ENCODE measurements at places on chromosomes 11 and 22. TPM values are rescaled to one million over a fixed set of nuclear protein-coding genes. Genes with fewer than 3 reads are reported as not detected.

APOBEC3B gene
- total RNA-seq = 4.0 TPM

SMTNL1 gene
- 0.26 TPM for total RNA-seq

IFITM10 gene
- total RNA-seq = 0.80 TPM

BTBD18 gene
- total RNA-seq = not detected

PKP3 gene
- 21.4 TPM for total RNA-seq

SLC5A4 gene
- 0.09 TPM for total RNA-seq

RRP7A gene
- 72.9 TPM for total RNA-seq

GRCh38 chr22:21694795-21695429, 29.1 kb downstream of the PPIL2 start:
- DNase-seq = no peak
- H3K4me1 ChIP-seq = no peaks in the 10 kb centered on the region
- peaks cover 17% of the 10 kb centered on the region for H3K36me3 ChIP-seq
- no peaks in the 10 kb centered on the region for H3K27me3 ChIP-seq
- H3K27ac ChIP-seq = no peak overlapping the region

DNA sequence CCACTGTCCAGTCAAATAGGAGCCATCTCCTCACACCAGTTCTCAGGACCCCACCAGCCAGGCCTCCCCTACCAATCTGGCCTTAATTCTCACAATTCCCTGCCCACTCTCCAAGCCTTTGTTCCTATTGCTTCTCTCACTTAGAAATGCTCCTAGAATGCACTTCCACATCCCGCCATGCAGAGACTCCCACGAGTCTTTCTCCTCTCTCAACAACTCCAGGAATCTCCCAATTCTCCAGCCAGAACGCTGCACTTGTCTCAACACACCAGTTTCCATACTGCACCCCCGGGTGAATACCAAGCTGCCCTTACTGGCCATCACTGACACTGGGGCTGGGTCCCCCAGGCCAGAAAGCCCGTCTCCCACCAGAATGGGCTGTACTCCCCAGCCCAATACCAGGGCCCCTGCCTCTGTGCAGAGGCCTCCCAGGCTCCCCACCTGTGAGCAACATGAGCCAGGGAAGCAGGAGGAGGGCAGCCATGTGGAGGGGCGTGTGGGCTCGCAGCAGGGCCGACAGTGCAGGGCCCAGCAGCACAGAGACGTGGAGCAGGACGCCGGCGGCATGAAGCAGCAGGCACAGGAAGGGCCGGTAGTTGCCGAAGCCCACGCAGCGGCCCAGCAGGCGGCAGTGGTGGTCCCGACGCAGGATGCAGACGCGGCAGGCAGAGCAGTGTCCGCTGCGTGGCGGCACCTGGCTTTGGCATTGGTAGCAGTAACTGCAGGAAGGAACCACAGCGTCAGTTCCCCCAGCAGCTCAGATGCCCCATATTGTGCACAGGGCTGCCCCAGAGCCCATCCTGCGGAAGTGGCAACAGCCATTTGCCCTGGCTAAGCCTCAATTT, 2.4 kb downstream of the ZDHHC24 start:
- H3K4me3 ChIP-seq = no peak overlapping the region
- no peaks in the 10 kb centered on the region for H3K36me3 ChIP-seq
- DNase-seq = peak; percentile 49
- H3K4me1 ChIP-seq = peaks cover 36% of the 10 kb centered on the region
- 0 out of 2 replicates have a peak overlapping the region, but pooled peaks have one; percentile 38 for H3K27ac ChIP-seq
- no peaks in the 10 kb centered on the region for H3K27me3 ChIP-seq

DNA sequence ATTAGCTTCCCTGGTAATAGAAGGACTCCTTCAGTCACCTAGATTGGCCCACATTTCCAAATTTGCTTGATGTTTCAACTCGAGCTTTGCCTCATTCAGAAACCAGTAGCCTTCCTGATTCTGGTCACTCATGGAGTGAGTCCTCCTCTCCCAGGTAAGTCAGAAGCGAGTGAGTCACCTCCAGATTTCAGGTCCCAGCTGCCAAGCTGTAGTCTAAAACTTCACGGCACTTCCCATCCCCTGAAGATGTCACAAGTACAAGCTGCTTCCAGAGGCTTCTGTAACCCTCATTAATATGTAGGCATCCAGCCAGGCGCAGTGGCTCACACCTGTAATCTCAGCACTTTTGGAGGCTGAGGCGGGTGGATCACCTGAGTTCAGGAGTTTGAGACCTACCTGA, 23.5 kb downstream of the ARHGAP8 start:
- H3K4me1 ChIP-seq = peaks cover 17% of the 10 kb centered on the region
- H3K4me3 ChIP-seq = no peak overlapping the region
- peak overlapping the region; percentile 63 for H3K27ac ChIP-seq
- no peaks in the 10 kb centered on the region for H3K27me3 ChIP-seq

- H3K4me3 ChIP-seq = no peak overlapping the region
- no peaks in the 10 kb centered on the region for H3K4me1 ChIP-seq
- H3K27ac ChIP-seq = no peak overlapping the region
- DNase-seq = no peak
Measured at GRCh38 chr11:129090056-129090455, 102.1 kb downstream of the ARHGAP32 start.

DNA sequence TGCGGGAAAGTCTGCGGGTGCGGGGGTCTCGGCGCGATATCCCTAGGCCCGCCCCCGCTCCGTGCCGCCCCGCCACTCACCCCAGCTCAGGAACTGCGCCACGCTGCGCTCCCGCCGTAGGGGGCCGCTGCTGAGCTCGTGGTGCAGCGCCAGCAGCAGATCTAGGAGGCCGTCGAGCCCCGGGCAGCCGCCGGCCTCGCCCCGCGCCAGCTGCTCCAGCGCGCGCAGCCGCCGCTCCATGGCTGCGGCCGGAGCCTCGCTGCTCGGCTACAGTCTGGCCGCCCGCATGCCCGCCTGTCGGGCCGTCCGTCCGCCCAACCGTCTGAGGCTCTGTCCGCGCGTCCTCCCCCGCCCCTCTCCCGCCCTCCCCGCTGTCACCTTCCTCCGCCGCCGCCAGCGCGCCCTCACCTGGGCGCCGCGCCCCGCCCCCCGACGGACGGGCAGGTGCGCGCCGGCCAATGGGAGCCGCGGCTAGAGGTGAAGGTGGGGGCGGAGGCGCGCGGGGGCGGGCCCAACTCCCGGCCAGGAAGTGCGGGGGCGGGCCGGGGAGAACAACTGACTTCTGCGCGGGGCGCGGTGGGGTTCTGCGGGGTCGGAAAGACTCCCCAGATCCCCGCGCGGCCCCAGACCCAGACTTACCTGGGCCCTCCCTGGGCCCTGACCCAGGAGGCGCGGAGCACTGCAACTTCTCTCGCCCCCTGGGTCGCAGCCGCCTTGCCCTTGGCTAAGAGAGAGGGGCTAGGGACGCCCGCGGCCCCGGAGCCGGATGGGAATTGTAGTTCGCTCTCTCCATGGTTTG, at the start of gene CDC42BPG:
Gene CDC42BPG, minus strand, starts transcription at position 324 of the 799 bp plus-strand sequence. Its CDS starts 84 bp downstream, at position 240.
- no peaks in the 10 kb centered on the region for H3K27me3 ChIP-seq
- peaks cover 40% of the 10 kb centered on the region for H3K4me1 ChIP-seq
- DNase-seq = peak; percentile 89
- H3K27ac ChIP-seq = peak within 1 kb of the TSS; percentile 91
- peak within 1 kb of the TSS; percentile 93 for H3K4me3 ChIP-seq

GRCh38 chr11:134533511-134533910, 121.5 kb upstream of the B3GAT1 start:
- H3K4me3 ChIP-seq = no peak overlapping the region
- no peak for DNase-seq
- H3K4me1 ChIP-seq = peaks cover 17% of the 10 kb centered on the region
- no peak overlapping the region for H3K27ac ChIP-seq
- no peaks in the 10 kb centered on the region for H3K36me3 ChIP-seq

- DNase-seq = no peak
- H3K27ac ChIP-seq = no peak overlapping the region
- no peak overlapping the region for H3K4me3 ChIP-seq
- peaks cover 28% of the 10 kb centered on the region for H3K27me3 ChIP-seq
Measured at GRCh38 chr11:66032957-66033735, 6.9 kb upstream of the CATSPER1 start.

DNA sequence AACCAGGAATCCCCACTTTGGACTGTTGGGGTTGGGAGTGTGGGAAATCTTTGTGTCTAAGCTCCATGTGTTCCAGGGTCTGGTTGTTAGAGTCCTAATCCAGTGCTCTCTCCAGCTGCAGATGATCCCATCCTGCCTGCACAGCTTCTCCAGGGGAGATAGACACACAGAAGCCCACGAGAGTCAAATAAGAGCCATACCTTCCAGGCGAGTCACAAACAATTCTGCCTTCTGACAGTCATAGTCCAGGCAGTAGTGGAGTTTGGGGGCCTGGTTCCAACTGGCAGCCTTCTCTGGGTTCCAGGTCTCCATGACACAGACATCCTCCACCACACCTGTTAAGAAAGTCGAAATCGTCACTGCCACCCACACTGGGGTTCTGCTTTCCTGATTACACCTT, 32.1 kb downstream of the SYT13 start:
- H3K4me3 ChIP-seq = no peak overlapping the region
- 0 out of 2 replicates have a peak, but pooled peaks cover 3% of the 10 kb centered on the region for H3K4me1 ChIP-seq
- H3K36me3 ChIP-seq = no peaks in the 10 kb centered on the region
- no peaks in the 10 kb centered on the region for H3K27me3 ChIP-seq
- no peak for DNase-seq

DNA sequence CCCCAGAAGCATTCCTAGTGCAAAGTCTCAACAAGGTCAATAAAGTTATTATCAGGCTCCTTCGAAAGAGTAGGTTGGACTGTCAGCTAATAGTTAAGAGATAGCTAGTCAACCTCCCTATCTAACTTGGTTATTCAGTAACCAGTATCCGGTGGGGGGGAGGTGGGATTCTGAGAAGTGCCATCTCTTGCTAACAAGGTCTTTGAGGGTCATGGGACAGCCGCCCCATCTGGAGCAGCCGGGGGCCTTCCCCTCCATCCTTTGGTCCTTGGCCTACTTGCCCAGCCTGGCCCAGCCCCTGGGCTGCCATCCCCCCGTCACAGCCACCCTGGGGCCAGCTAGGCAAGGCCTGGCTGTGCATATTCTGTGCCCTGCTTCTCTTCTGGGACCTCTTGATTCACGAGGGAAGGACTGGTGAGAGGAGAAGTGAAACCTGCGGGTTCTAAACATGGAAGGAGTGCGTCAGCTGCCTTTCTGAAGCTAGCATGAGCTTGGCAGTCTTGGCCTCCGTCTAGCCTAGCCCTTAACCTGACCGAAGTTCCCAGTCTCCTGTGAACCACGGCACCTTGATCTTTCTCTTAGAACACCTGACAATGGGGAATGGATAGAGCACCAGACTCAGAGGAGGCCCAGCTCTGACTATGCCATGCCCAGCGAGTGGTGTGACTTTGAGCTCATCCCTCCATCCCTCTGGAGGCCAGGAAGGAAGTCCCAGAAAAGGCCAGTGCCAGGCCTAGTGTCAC, 9.3 kb downstream of the SLC37A2 start:
- no peaks in the 10 kb centered on the region for H3K27me3 ChIP-seq
- peaks cover 16% of the 10 kb centered on the region for H3K4me1 ChIP-seq
- H3K27ac ChIP-seq = no peak overlapping the region
- H3K4me3 ChIP-seq = no peak overlapping the region
- no peak for DNase-seq
- no peaks in the 10 kb centered on the region for H3K36me3 ChIP-seq

GRCh38 chr11:75262436-75262835, 21.9 kb downstream of the TPBGL start:
- no peak overlapping the region for H3K27ac ChIP-seq
- DNase-seq = no peak
- no peak overlapping the region for H3K4me3 ChIP-seq
- peaks cover 9% of the 10 kb centered on the region for H3K36me3 ChIP-seq

DNA sequence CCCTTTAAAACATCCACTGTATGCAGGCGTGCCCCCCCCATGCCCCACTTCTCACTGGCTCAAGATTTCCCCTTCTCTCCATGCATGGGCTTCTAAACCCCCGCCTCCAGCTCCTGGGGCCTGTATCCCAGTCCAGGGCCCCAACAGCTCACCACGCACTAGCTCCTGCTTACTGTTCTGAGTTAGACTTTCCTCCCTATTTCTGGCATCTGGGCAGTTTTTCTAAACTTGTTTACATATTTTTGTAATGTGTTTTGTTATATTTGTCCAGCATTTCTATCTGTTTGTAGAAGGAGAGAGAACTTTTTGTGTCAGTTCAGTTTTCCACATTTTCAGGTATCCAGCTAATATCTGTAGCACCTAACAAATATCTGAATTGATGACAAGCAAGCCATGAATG, 178.5 kb downstream of the SPON1 start:
- H3K4me3 ChIP-seq = no peak overlapping the region
- no peaks in the 10 kb centered on the region for H3K27me3 ChIP-seq
- H3K4me1 ChIP-seq = no peaks in the 10 kb centered on the region

DNA sequence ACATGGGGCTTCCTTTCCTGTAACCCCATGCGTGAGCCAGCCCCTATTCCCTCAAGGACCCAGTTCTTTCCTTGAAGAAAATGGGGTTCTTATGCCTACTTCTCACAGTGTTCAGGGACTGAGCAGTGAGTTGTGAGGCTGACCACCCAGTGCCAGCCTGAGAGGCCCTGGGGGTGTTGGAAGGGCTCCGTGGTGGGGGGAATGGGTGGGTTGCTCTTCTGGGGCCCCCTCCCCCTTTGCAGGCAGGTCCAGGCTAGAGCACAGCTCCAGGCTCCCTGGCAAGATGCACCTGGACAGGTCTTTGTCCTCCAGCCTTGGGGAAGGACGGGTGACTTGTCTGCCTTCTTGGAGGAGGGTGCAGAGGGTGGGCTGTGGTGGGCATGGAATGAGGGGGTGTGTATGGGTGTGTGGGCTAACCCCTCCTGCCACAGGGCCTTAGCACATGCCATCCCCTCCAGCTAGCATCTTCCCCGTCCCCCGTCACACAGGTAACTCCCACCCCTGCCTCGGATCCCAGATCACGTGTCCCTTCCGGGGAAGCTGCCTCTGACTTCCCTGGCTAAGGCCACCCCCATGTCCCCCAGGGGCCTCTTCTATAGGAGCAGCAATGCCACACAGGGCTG, 64.6 kb downstream of the MYEOV start:
- no peak for DNase-seq
- no peak overlapping the region for H3K27ac ChIP-seq
- no peaks in the 10 kb centered on the region for H3K27me3 ChIP-seq
- H3K4me3 ChIP-seq = no peak overlapping the region
- H3K36me3 ChIP-seq = 0 out of 2 replicates have a peak, but pooled peaks cover 4% of the 10 kb centered on the region

- no peaks in the 10 kb centered on the region for H3K27me3 ChIP-seq
- H3K4me3 ChIP-seq = no peak overlapping the region
Measured at GRCh38 chr11:117465236-117465997, 137.8 kb downstream of the CEP164 start.

DNA sequence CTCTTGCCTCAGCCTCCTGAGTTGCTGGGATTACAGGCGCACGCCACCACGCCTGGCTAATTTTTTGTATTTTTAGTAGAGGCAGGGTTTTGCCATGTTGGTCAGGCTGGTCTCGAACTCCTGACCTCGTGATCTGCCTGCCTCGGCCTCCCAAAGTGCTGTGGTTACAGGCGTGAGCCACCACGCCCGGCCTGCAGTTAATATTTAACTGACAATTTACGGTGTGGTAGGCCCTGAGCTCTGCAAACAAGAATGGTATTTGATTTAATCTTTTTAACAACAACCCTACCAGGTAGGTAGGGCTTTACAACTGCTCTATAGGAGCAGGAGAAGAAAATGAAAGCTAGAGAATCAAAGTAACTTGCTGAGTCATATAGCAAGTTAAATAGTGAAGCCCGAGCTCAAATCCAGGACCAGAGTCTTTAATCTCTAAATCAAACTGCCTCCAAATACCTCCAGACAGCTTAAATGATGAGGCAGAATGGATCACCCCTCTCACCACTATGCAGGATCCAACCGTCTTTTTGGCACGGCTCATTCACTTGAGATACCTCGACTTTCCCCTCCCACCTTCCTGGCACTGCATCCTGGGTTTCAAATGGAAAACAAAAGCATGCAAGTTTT, 9.4 kb downstream of the UEVLD start:
- H3K4me3 ChIP-seq = no peak overlapping the region
- no peak for DNase-seq
- no peaks in the 10 kb centered on the region for H3K36me3 ChIP-seq
- no peaks in the 10 kb centered on the region for H3K27me3 ChIP-seq
- 0 out of 2 replicates have a peak overlapping the region, but pooled peaks have one; percentile 33 for H3K27ac ChIP-seq

GRCh38 chr11:44348114-44348513, 38.2 kb upstream of the ALX4 start:
- no peak overlapping the region for H3K27ac ChIP-seq
- DNase-seq = no peak
- H3K4me1 ChIP-seq = peaks cover 3% of the 10 kb centered on the region
